ENCODE measurements at places on chromosomes 2 and 18. TPM values are rescaled to one million over a fixed set of nuclear protein-coding genes. Genes with fewer than 3 reads are reported as not detected.

- DNase-seq = no peak
Observed at GRCh38 chr2:109280804-109281203, 151.8 kb downstream of the SH3RF3 start.

DNA sequence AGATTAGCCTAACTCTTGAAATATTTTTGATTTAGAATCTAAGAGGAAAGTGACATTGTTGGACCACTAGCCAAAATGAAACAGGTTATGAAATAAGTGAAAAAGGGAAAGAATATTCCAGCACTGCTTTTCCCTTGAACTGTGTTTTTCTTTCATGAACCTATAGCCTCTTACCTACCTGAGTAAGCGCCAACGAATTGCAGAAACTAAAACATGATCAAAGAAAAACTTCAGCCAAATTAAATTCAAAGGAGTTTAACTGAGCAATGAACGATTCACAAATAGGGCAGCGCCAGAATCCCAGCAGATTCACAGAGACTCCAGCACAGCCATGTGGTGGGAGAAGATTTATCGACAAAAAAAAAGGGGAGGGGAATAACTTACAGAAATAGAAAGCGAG is 518.6 kb downstream of the PIK3C3 start:
- no peak for DNase-seq

- DNase-seq = no peak
Observed at GRCh38 chr2:8170552-8171327, 511.1 kb upstream of the ID2 start.

DNA sequence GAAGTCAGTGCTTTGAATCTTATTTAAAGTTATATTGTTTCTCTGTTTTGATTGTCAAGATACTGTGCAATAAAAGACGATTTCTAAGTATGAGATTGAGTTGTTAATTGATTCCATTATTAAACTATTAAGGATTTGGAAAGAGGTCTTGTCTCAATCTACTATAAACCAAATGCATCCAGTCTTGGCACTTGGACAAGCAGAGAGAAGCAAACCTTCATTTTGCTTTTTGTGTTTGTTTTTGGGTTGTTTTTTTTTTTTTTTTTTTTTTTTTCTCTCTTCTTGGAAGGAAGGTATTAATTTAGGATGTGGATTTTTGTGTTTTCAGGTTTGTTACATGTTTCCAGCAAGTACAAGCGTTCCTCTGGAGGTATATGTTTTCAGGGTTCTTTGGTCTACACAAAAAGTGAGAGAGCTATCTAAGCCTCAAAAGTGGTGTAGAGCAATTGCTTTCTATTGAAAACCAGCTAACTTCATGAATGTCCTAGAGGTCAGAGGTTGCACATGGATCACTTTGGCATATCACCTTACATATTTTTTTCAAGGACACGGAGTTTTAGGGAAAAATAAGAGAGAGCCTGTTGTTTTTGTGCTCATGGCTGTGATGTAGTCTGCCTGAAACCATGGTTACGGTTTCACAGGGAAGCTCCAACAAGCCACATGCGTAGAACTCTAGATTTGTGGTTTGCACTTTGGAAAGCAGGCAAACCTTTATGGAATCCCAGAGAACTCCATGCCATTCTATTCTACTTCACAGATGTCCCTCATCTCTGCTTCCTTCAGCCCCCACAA is 1.8 kb downstream of the PRKCE start:
- DNase-seq = no peak

DNA sequence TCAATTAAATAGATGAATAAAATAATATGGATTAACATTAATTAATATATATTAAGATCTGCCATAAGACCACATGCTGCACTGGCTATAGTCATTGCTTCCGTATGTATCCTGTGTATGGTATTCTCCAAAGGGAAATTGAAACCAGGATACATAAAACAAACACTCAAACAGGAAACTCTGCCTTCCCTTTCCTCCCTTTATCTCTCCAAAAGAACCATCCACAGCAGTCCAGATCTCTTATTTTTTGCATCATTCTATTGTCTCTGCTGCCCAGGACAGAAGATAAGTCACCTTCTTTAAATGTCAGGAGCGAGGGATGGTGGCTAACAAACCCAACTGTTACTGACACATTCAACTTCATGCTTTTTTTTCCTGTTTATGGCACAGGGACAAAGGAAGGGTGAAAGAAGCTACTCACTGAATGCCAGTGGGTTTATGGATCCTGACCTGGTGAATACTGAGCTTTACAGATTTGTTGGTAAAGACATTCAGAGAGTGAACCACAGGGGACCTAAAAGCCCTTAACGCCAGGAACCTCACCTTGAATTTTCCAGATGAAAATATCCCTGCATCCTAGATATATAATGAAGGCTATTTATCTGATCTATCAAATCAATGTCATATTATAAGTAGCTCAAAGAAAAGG is 67.5 kb downstream of the CSRNP3 start:
- DNase-seq = no peak

GRCh38 chr2:160515120-160515519 is 21.5 kb upstream of the RBMS1 start:
- no peak for DNase-seq

DNA sequence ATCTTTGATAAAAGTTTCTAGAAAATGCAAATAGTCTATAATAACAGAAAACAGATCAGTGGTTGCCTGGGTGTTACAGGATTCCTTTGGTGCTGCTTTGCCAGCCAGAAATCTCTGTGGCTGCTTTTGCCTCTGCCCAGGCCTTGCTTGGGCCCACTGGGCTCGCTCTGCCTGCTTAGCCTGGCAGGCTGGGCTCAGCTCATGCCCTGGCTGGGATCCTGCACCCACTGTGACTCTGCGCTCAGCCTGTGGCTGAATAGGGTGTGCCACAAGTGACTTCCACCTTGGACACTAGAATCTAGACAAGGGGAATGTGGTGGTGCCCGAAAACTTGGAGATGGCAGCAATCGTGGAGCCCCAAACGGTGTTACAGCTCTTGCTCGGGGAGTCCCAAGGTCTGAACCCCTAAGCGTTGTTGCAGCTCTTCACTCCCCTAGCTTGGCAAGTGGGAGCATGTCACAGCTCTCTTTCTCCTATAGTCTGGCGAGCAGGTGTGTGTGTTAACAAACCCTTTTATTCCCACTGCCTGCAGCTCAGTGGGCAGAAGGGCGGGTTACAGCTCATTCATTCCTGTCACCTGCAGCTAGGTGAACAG is 50.9 kb downstream of the FBXO48 start:
- DNase-seq = no peak

- DNase-seq = no peak
Observed at GRCh38 chr18:64956465-64956864, 794.3 kb upstream of the CDH7 start.

DNA sequence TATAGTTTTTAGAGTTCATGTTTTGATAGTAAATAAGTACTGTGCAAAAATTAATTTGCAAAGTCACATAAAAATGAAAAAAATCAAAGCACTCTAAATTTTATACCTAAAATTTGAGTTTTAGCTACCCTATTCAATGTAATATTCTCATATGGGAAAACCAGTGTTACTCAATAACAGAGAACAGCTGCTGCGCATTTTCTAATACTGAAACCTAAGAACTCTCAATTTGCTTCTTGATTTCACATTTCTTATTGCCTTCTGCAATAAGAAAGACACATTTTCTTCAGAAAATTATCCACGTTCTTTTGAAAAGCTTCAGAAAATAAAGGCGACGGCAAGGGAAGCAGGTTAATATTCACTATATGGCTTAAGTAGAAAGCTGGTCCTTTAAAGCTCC is 199.1 kb upstream of the CCDC150 start:
- DNase-seq = no peak

DNA sequence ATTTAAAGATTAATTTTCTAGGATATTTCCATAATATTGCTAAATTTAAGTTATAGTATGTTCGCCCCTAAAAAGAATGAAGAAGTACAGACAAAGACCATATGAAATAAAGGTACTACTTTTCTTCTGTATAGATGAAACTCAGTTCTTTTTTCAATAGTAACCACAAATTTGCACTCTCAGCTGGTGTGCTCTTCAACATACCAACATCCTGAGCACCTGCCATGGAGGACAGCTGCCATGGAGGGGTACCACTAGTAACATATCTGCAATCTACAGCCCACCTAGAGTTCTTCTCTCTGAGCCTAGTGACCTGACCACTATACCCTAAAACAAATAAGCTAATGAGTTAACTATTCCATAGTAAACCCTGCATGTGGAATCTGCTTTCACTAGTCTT is 36.8 kb upstream of the ERCC3 start:
- DNase-seq = no peak

- DNase-seq = no peak
Observed at GRCh38 chr2:190858817-190859216, 21.8 kb upstream of the GLS start.

GRCh38 chr2:74181739-74182138 is 3.1 kb upstream of the MOB1A start:
- no peak for DNase-seq

GRCh38 chr18:72940986-72941385 is 73.2 kb upstream of the NETO1 start:
- DNase-seq = no peak

- DNase-seq = no peak
Observed at GRCh38 chr2:131521961-131522781, 5.5 kb upstream of the CCDC74A start.

GRCh38 chr18:35528749-35529274 is 31.1 kb upstream of the INO80C start:
- no peak for DNase-seq

DNA sequence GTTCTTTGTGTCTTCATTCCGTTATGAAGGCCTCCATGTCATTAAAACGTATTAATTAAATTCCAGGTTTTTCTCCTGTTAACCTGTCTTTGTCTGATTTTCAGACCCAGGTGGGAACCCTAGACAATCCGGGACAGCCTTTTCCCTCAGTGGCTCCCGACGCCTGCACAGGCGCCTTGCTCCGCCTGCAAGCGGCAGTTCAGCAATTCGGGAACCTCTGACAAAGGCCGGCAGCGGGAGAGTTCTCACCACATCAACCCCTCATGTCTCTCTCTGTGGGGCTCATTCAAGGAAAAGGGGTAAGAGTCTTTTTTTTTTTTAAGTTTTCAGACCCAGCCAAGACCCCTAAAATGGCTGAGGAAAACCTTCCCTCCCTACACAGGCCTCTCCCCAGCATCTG is 259.8 kb upstream of the SALL3 start:
- DNase-seq = no peak

- DNase-seq = no peak
Observed at GRCh38 chr18:5066380-5066977, 130.6 kb downstream of the AKAIN1 start.

DNA sequence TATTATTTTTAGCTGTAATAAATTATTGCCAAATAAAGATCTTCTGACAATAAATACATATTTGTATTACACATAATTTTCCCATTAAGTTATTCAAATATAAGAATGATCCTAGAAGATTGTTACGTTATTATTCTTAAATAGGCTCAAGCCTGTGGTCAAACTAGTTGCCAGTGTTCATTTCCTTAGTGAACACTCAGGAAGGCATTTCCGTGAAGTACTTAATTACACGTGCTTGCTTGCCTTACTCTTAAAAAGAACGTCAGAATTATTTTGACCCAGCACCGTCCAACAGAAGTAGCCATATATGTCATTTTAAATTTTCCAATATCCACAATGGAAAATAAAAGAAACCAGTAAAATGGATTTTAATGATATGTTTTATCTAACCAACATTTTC is 249.8 kb downstream of the TXNL1 start:
- DNase-seq = no peak

DNA sequence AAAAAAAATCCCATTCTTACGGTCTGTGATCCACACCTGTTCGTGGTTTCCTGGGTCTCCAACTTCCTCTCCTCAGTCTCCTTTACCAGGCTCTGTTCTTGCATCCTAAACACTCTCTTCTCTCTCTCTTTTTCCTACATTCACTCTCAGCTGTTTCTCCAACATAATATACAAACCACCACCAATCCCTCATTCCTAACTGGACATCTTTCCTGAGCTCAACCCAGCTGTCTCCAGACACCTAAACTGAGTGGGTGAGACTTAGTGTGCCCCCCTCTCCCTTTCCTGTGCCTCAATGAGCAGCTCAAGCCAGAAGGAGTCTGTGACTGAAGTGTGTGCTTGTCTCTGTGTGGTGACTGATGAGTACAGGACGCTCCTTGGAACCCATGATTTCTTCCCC is 59.4 kb downstream of the LIPG start:
- no peak for DNase-seq

- no peak for DNase-seq
Observed at GRCh38 chr18:23257686-23258565, 122.6 kb downstream of the CABLES1 start.

DNA sequence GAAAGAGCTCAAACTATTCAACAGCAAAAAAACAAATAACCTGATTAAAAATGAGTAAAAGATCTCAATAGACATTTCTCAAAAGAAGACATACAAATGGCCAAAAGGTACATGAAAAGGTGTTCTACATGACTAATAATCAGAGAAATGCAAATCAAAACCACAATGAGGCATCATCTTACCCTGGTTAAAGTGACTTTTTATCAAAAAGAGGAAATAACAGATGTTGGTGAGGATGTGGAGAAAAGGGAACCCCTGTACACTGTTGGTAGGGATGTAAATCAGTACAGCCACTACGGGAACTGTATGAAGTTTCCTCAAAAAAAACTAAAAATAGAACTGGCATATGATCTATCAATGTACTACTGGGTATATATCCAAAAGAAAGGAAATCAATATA is 39.8 kb upstream of the TMEM163 start:
- DNase-seq = no peak

- DNase-seq = no peak
Observed at GRCh38 chr2:130807659-130808385, 28.9 kb upstream of the ARHGEF4 start.

GRCh38 chr2:37472959-37473358 is 128.5 kb downstream of the QPCT start:
- no peak for DNase-seq

GRCh38 chr18:75638776-75639471 is 211.4 kb upstream of the SMIM21 start:
- peak; percentile 68 for DNase-seq

- no peak for DNase-seq
Observed at GRCh38 chr2:44200759-44201158, 32.1 kb downstream of the PPM1B start.

GRCh38 chr2:127261804-127262406 is 32.0 kb downstream of the ERCC3 start:
- DNase-seq = peak; percentile 6

- DNase-seq = no peak
Observed at GRCh38 chr2:38192976-38193375, 117.0 kb upstream of the CYP1B1 start.

Gene CHRND
- total RNA-seq = 1.3 TPM

Gene LINC00305
- not detected for total RNA-seq

Gene CAPN13
- total RNA-seq = 6.0 TPM

Gene REG1B
- not detected for total RNA-seq

Gene CRYGC
- not detected for total RNA-seq

Gene ACMSD
- total RNA-seq = not detected

Gene POMC
- total RNA-seq = 1.5 TPM

Gene SERPINB5
- 27.1 TPM for total RNA-seq

Gene MAL
- total RNA-seq = 3.6 TPM

Gene C2orf78
- not detected for total RNA-seq

Gene MEP1B
- 0.11 TPM for total RNA-seq

Gene BOLA3
- total RNA-seq = 20.2 TPM

Gene ECEL1
- 0.21 TPM for total RNA-seq

Gene CNGA3
- total RNA-seq = 0.85 TPM

All from urinary bladder (tissue), 4 donors.